ENCODE measurements at places on chromosomes 1 and 21.

GRCh38 chr1:162361349-162361748 is 15.3 kb downstream of the SPATA46 start:
- no peak for DNase-seq

DNA sequence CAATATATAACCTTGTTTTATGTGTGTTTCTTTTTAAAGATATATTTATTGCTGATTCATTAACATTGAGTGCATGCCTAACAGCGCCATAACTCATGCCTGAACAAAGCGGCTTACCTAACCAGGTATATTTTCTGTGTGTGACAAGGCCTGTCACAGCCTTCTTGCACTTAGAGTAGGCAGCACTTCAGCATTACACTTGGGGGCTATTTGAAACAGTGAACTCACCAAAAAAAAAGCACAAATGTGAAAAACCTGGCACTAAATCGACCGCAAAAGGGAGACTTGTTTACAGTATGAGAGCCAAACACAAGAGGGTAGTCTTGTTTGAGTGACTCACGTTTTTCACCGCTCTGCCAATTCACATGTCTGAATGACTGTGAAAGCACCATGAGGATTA is 111.7 kb downstream of the DISP1 start:
- DNase-seq: no peak

DNA sequence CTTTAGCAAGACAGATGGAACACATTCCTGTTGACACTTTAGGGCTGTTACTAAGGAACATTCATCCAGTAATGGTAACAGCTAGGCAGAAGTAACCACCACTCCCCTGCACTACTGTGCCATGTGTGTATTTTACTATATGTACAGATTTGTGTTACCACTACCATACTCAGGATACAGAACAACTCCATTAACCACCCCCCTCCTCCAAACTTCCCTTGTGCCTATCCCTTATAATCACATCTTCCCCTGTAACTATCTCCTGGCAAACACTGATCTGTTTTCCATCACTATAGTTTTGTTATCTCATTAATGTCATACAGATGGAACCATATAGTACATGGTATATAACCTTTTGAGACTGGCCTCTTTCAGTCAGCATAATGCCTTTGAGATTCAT is 3.9 kb upstream of the POU2F1 start:
- DNase-seq: no peak

GRCh38 chr1:22031214-22031962 is 21.1 kb upstream of the CDC42 start:
- peak; percentile 49 for DNase-seq

DNA sequence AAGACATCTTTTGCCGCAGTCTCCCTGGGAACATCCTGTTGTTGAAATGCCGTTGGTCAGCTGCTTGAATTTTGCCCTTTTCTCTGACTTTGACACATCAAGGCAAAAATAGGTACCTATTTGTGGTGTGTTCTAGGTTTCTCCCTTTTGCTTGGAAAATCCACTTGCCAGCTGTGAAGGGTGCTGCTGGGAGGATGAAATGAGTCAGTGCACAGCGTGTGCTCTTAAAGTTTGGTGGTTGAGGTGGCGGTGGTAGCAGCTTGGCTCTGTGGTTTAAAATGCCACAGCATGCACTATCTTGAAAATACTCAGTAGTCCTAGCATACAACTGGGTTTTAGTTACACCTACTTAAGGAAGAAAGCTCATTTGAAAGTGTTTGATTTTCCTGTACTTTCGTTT is 183.8 kb downstream of the DHRS3 start:
- no peak for DNase-seq

- no peak for DNase-seq
Observed at GRCh38 chr1:6253380-6253779, 7.5 kb downstream of the GPR153 start.

- DNase-seq: no peak
Observed at GRCh38 chr1:17875882-17876280, 120.7 kb downstream of the ACTL8 start.

- no peak for DNase-seq
Observed at GRCh38 chr1:1358433-1359271, at the start of gene MXRA8. MXRA8 (minus strand) TSS chr1:1358555; CDS start chr1:1358504, 51 bp downstream.

GRCh38 chr1:58983162-58983561 is 199.3 kb upstream of the JUN start:
- DNase-seq: no peak

DNA sequence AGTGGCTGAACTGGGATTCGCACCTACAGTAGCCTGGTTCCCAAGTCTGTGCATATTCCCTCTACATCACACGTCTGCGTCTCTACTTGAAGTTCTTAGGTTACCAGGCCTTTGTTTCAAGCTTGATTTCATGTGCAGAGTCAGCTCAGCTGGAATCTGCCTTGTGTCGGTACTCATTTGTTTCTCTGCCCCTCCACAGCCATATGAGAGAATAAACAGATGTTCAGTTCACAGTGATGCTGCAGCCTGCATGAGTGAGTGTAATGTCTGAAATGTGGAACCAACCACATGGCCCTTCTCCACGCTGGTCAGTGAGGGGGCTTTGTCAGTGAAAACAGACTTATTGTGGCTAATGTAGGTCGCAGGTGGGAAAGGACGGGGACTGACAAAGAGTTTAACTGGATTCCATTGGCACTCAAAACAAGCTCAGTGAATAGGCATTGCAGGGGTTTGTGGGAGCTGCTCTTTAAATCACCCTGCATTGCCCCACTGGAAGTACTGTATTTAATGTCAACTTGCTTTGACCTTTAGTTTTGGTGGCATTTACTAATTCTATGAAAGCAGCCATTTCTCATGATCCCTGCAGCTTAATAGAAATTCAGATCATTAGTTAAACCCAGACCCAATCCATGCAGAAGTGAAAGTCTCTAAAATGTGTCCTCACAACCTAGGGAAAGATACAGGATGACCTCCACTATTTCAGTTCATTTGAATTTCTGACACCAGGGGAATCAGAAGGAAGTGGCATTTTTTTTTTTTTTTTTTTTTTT is 136.4 kb upstream of the FAM78B start:
- DNase-seq: no peak

DNA sequence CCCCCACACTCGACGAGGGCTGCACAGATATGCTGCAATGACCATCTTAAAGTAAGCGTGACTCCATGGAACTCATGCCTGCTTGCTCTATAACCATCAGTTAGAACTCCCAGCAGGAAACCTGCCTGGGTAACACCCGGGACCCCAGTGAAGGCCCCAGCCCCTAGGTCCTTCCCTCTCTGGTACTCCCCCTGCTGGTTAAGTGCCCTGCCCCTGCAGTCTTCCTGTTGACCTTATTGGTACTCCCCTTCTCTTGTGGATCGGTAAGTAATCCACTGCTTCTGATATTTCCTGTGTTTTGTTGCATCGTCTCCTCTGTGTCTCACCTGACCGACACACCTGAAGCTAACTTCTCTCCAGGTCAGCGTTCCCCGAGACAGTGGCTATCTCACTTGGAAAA is 104.8 kb upstream of the COG2 start:
- DNase-seq: no peak

Data from T-cell (primary cell).